Cerebellar nuclear complex (tissue), 1 donor: ENCODE measurements at places on chromosomes 1 and 21.
A peak's percentile ranks its signal among the peaks of the same experiment; 100 is the strongest.

- no peak for DNase-seq
Measured at GRCh38 chr1:92511541-92511940, 24.8 kb upstream of the GFI1 start.

- no peak for DNase-seq
Measured at GRCh38 chr1:3611170-3612019, at the start of gene MEGF6. TSS of gene MEGF6 (minus strand) at chr1:3611508. CDS start at chr1:3611268, 240 bp downstream.

DNA sequence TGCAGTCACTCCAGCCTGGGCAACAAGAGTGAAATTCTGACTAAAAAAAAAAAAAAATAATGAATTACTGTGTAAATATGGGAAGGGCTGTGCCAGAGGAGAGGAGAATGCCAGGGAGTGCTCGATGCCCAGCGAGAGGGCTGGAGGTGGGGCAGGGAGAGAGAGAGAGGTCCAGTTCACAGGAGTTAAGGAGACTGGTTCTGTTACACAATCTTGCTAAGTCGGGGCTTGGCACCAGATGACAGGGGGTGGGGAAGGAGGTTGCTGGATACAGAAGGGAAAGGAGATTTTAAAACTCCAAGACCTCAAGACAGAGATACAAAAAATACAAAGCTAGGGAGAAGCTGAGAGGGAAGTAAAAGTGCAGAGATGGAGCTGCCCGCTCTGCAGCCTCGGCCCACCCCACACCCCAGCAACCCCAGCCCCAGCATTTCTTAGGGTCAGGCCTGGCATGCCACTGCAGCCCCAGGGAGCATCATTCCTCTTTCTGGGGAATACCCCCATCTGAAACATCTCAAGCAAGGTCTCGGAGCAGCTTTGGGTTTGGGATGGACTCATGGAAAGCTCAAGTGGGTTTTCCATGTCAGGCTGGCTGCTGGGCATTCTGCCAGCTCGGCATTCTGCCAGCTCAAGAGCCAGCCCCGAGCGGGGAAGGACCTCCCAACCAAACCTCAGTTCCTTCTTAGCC is 991 bp downstream of the SELENBP1 start:
- DNase-seq: no peak

- DNase-seq: no peak
Measured at GRCh38 chr1:157739229-157739901, 37.6 kb downstream of the FCRL2 start.

DNA sequence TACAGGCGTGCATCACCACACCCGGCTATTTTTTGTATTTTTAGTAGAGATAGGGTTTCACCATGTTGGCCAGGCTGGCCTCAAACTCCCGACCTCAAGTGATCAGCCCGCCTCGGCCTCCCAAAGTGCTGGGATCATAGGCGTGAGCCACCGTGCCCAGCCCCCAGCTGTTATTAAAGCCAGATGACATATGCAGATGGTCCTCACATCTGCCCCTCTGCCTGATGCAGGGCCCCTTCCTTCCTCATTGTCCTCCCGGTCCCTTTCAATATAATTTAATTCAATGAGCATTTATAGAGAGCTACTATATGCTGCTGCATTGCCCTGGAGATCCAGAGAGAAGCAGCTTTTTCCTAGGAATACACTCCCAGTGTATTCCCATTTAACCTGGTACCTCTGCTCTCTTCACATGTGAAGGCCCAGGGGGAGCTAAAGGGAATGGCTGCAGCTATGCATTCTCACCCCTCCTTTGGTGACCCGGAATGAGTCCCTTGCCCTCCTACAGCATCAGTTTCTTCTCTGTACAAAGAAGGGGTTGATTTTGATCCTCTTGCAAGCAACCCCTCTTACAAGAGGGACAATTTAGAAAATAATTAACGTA is 55.6 kb downstream of the L1TD1 start:
- DNase-seq: no peak

DNA sequence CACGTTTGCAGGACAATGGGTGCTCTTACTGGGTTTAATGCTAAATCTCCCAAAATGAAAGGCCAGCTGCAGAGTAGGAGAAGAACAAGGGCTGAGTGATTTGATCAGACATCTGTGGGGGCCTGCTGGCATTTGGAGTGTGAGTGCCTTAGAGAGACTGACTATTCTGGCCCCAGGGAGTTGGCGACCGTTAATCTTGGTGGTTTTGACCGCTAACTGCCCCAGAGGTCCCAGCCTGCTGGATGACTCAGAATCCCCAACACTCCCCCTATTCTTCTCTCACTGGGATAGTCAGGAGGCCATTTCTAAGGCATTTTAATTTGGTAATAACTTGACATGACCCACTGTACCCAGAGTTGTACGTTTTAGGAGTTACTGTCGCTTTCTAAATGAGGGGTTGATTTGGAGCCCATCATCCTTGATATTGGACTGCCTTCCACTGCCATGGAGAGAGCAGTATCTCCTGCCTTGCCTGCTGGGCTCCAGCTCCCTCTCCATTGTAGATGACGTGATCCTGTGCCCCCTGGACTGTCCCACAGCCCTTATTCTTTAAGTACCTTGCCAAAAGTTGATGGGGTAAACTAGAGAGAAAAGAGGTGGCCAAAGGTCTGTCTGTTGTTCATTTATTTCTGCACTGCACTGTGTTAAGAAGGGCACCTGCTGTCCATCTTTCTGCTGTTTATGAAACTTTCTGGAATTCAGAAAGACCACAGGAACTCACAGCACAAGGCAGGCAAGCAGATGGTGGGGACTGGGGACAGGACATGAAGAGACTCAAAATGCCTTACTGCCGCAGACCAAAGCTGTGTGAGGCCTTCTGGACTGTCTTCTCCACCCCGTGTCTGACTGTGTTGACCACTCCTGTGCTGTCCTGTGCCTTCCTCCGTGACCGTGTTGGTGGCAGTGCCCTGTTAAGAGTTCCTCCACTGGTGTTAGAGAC is 98.2 kb upstream of the ARTN start:
- DNase-seq: no peak

DNA sequence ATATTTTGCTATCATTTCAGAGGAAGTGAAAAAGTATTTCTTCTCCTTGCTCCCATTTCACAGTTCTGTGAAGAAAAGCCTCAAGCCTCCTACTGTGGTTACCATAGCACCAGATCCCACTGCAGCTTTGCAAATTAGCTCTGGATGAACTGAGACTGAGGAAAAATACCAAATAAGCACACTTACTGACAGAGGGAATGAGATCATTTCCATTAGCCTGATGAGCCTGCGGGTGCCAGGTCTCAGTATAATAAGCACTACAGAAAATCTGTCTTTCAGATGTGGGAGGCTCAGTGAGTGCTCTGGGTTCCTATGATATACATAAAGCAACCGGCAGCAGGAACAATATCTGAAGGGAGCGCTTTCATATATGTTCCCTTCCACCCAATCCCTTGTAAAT is 21.4 kb downstream of the XKR8 start:
- DNase-seq: no peak

GRCh38 chr21:17829472-17829871 is 10.3 kb upstream of the C21orf91 start:
- no peak for DNase-seq

DNA sequence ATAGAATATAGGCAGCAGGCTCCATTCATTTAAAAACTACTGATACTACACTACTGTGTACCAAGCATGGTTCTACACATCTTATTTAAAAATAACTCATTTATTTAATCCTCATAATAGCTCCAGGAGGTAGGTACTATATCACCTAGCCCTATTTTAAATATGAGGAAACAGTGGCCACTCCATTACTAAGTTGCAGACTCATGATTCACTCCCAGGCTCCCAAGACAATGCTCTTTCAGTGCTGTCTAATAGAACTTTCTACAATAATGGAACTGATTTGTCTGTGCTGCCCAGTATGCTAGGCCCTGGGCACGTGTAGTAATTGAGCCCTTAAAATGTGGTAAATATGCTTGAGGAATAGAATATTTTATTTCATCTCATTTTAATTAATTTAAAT is 357.1 kb downstream of the LTN1 start:
- no peak for DNase-seq

GRCh38 chr1:186869526-186870228 is 40.9 kb downstream of the PLA2G4A start:
- DNase-seq: no peak

DNA sequence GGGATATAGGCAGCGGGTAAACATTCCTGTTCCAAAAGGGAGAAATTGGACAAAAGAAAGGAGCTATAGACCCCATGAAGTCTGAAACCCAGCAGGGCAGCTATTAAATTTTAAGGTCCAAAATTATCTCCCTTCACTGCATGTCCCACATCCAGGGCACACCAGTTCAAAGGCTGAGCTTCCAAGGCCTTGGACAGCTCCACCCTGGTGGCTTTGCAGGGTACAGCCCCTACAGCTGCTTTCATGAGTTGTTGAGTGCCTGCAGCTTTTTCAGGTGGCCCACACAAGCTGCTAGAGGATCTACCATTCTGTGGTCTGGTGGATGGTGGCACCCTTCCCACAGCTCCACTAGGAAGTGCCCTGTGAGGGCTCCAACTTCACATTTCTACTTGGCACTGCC is 662.5 kb upstream of the PKN2 start:
- no peak for DNase-seq

GRCh38 chr1:57440096-57440495 is 16.2 kb upstream of the DAB1 start:
- no peak for DNase-seq

DNA sequence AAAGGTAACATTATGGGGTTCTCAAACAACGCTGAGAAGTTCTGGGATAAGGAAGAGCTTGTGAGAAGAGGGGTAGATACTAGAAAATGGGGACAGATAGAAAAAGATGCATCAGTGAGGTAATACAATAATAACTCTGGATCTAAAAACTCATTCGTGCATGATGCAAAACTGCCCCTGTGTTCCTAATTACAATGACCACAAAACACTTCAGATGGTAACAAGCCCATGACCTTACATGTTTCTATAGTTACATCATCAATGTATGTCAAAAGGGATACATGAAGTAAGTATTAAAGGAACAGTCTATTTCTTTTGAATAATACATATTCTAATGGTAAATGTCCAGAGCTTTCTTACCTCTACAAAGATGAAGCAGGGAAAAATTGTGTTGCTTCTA is 110.6 kb upstream of the PLPPR5 start:
- DNase-seq: no peak

DNA sequence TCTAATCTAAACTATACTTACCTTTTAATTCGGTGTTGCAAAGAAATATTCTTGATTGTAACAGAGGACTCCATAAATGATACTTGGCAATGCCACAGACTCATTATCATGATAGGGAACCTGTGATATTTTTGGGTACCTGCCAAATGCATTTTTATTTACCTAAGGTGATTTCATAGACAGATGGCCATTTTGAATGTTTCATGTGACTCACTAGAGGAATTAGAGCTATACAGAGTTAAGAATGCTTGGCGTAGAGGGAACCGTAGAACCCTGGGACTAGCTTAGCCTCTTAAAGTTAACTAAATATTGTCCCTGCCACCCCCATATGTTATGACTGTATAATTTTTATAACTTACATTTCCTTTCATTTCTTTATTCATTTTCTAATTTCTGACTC is 136.1 kb downstream of the DISP1 start:
- DNase-seq: no peak

GRCh38 chr1:190578017-190578416 is 100.4 kb upstream of the BRINP3 start:
- DNase-seq: peak; percentile 53

DNA sequence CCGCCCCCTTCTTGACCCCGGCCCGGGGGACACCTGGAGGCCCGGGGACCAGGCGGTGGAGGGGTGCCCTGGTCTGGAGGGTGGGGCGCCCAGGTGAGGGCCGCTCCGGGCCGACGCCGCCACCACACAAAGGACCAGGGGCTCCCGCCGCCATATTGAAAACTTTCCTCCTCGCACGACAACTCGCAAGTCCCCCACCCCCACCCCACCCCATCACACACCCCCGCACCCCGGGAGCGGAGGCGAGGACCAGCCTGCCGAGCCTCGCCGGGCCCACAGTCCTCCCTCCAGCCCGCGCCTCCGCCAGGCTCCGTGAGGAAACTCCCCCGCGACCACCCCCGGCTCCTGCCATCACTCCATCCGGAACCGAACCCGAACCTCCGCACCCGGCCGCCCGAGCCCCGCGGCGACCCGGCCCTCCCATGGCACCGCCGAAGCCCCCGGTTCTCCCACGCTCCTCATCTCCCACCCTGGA is 733 bp downstream of the KDM5B start:
- DNase-seq: no peak

GRCh38 chr1:6033986-6034749 is 11.5 kb upstream of the KCNAB2 start:
- peak; percentile 32 for DNase-seq

- no peak for DNase-seq
Measured at GRCh38 chr1:115135681-115136080, 46.4 kb upstream of the TSPAN2 start.

DNA sequence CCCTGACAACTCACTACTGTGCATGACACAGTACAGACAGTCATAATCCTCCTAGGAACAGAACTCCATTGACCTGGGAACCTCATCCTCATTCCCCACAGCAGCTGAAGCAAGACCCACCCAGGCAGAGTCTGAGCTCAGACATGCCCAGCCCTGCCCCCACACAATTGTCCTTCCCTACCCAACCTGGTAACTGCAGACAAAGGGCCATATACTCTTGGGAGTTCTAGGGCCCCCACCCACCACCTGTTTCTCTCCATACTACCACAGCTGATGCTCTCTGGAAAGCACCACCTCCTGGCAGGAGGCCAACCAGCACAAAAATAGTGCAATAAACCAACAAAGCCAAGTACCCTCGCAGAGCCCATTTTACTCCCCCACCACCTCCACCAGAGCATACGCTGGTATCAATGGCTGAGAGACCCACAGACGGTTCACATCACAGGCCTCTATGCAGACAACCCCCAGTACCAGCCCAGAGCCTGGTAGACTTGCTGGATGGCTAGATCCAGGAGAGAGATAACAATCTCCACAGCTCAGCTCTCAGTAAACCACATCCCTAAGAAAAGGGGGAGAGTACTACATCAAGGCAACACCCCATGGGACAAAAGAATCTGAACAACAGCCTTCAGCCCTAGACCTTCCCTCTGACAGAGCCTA is 159.7 kb upstream of the CXADR start:
- DNase-seq: no peak

DNA sequence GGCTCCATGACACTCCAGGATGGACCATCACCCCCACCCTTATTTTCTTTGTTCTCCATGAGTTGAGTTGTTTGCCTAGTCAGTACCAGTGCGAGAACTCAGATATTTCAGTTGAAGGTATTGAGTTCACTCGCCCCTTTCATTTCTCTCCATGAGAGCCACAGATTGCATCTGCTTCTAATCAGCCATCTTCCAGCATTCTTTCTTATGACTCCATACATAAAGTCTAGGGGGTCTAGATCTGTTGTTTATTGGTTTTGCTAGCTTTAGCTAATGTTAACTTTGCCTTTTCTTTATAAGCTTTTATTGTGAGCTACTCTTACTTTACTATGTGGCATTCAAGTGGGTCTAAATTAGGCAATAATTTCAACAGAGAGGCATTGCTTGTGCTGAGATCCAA is 71.6 kb upstream of the PDC start:
- no peak for DNase-seq
